ENCODE measurements at places on chromosomes 6 and 20. TPM values are rescaled to one million over a fixed set of nuclear protein-coding genes. Genes with fewer than 3 reads are reported as not detected.

DNA sequence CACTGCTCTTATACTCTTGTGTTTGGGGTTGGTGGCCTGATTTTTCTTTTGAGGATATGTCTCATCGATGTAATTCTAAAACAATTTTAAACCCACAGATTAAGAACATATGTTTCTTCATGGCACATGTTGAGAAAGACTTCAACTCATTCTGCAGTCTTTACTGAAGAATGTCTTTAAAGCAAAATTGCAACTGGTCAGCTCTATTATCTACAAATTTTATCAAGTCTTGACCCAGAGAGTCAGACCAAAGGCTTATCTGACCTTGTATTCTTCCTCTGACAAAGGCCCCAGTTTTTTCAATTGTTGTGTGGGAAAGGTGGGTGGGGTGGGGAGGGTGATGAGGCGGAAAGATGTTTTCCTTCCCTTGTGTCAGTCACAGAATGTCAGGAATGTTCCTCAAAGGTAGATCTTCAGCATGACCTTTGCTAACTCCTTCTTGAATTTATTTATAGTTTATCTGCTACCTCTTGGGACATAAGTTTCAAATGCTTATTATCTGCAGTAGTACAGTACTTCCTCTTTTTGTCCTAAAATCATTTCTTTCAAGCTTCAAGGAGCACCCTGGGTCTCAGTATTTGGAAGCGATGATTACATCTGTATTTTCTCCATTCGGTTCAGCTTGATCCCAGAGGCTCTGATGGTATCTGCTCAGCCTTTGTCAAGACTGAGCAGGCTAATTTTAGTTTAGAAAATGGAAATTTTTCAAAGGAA is 63.2 kb upstream of the TIAM2 start:
- H3K4me1 ChIP-seq = no peaks in the 10 kb centered on the region
- no peak for DNase-seq
- H3K4me3 ChIP-seq = no peak overlapping the region
- H3K36me3 ChIP-seq = no peaks in the 10 kb centered on the region
- no peaks in the 10 kb centered on the region for H3K27me3 ChIP-seq

The ITPA gene
- 32.7 TPM for total RNA-seq

DNA sequence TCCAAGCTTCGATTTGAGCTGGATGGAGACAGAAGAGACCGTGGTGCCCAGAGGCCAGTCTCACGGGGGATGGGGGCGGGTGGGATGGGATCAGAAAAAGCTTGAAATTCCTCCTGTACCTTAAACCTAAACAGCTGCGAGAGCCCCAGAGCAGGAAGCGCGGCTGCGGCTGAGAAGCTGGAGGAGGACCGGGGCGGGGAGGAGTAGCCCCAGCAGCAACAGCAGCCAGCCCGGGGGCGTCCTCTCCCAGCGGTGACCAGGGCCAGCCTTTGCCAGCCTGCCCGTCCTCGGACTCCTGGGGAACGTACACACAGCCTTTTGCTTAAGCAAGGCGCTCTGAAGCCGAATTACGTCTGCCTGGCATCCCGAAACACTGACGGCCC is 17.4 kb upstream of the PRDM13 start:
- H3K27me3 ChIP-seq = peaks cover 74% of the 10 kb centered on the region
- no peak for DNase-seq
- no peaks in the 10 kb centered on the region for H3K36me3 ChIP-seq
- H3K4me3 ChIP-seq = no peak overlapping the region
- H3K4me1 ChIP-seq = peaks cover 25% of the 10 kb centered on the region

The FAM162B gene
- 64.4 TPM for total RNA-seq

GRCh38 chr20:57082357-57082945 is 184.0 kb downstream of the BMP7 start:
- no peak for DNase-seq
- H3K27me3 ChIP-seq = peaks cover 7% of the 10 kb centered on the region
- no peak overlapping the region for H3K4me3 ChIP-seq
- H3K4me1 ChIP-seq = no peaks in the 10 kb centered on the region
- no peak overlapping the region for H3K27ac ChIP-seq
- no peaks in the 10 kb centered on the region for H3K36me3 ChIP-seq

The C20orf204 gene
- total RNA-seq = 1.3 TPM

DNA sequence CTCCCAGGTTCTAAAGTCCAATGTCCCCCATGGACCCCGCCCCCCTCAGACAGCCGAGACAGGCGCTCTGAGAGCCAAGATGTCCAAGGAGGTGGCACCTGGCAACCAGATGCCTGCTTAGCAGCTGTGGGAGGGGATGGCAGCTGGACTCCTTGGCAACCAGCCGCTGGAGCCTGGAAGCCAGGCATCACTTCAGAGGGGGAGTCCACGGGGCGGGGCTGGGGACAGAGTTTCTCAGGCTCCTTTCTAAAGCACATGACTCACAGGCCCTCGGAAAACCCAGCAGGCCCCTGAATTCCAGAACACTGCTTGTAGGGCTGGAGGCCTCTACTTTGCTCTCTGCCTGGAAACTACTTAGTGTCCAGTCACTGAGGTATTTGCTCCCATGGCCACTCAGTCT is 51.5 kb downstream of the PREX1 start:
- no peaks in the 10 kb centered on the region for H3K27me3 ChIP-seq
- no peak for DNase-seq
- H3K4me1 ChIP-seq = no peaks in the 10 kb centered on the region
- no peak overlapping the region for H3K27ac ChIP-seq
- no peaks in the 10 kb centered on the region for H3K36me3 ChIP-seq
- H3K4me3 ChIP-seq = no peak overlapping the region

DNA sequence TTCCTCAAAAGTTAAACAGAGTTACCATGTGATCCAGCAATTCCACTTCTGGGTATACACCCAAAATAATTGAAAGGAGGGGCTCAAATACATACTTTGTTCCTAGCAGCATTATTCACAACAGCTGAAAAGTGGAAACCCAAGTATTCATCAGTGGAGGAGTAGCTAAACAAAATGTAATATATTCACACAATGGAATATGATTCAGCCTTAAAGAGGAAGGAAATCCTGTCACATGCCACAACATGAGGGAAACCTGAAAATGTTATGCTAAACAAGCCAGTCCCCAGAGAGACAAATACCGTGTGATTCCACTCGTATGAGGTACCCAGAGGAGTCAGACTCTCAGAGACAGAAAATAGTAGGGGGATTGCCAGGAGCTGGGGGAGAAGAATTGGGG is 44.5 kb downstream of the PXDC1 start:
- no peak for DNase-seq
- no peak overlapping the region for H3K4me3 ChIP-seq
- H3K27ac ChIP-seq = no peak overlapping the region
- no peaks in the 10 kb centered on the region for H3K27me3 ChIP-seq
- H3K36me3 ChIP-seq = no peaks in the 10 kb centered on the region

DNA sequence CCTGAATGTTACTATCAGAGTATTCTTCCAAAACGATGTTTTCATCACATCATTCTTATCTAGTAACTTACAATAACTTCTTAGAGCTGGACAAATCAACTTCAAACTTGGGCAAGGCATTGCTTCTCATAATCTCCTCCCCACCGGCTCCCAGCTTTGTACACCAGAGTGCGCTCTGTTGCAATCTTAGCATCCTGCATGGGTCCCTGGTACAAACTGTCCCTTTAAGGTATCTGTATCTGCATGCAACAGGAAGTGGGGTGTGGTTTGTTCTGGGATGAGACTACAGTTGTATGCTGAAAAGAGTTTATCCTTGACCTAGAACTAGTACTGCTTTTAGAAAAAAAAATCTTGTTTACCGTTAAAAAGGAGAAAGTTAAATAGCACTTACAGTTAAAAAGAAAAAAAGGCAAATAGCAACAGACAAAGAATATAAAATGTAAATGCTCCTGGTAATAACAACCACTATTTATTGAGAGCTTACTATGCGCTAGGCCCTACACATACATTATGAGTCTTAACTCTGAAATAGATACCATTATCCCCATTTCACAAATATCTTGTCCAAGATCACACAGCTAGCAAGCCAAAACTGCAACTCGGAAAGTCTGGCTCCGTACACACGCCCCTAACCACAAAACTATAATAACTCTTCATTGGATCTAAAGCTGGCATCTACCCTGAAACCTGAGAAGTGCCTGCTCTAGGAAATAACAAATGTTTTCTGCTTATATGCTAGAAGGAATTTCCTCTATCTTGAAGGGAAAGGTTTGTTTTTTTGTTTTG is 9.8 kb upstream of the HECA start:
- no peaks in the 10 kb centered on the region for H3K4me1 ChIP-seq
- no peaks in the 10 kb centered on the region for H3K27me3 ChIP-seq
- DNase-seq = peak; percentile 42
- H3K4me3 ChIP-seq = no peak overlapping the region

DNA sequence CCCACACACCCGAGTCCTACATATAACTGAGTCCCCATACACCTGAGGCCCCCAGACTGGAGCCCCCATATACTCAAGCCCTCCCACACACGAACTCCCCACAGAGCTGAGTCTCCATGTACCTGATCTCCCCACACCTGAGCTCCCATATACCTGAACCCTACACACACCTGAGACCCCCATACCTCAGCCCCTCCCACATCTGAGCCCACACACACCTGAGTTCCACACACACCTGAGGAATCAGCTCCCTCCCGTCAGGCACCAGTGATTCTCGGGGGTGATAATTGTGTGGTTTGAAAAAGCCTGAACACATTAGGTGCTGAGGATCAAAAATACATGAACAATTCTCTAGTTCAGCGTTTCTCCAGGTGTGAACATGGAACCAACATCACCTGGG is 15.4 kb downstream of the PFDN4 start:
- H3K4me3 ChIP-seq = no peak overlapping the region
- no peak for DNase-seq
- no peaks in the 10 kb centered on the region for H3K27me3 ChIP-seq
- H3K4me1 ChIP-seq = peaks cover 3% of the 10 kb centered on the region
- no peak overlapping the region for H3K27ac ChIP-seq

- no peak overlapping the region for H3K4me3 ChIP-seq
Measured at GRCh38 chr6:108873971-108874370, 25.7 kb downstream of the ARMC2 start.

- peaks cover 14% of the 10 kb centered on the region for H3K36me3 ChIP-seq
- peak overlapping the region; percentile 43 for H3K27ac ChIP-seq
- no peak overlapping the region for H3K4me3 ChIP-seq
- no peak for DNase-seq
Measured at GRCh38 chr20:5171790-5172164, 45.0 kb downstream of the CDS2 start.

- no peaks in the 10 kb centered on the region for H3K27me3 ChIP-seq
- no peaks in the 10 kb centered on the region for H3K4me1 ChIP-seq
- DNase-seq = no peak
- H3K4me3 ChIP-seq = no peak overlapping the region
- H3K27ac ChIP-seq = no peak overlapping the region
- peaks cover 66% of the 10 kb centered on the region for H3K36me3 ChIP-seq
Measured at GRCh38 chr6:167925026-167925425, 72.4 kb upstream of the KIF25 start.

The TRIM40 gene
- not detected for total RNA-seq

DNA sequence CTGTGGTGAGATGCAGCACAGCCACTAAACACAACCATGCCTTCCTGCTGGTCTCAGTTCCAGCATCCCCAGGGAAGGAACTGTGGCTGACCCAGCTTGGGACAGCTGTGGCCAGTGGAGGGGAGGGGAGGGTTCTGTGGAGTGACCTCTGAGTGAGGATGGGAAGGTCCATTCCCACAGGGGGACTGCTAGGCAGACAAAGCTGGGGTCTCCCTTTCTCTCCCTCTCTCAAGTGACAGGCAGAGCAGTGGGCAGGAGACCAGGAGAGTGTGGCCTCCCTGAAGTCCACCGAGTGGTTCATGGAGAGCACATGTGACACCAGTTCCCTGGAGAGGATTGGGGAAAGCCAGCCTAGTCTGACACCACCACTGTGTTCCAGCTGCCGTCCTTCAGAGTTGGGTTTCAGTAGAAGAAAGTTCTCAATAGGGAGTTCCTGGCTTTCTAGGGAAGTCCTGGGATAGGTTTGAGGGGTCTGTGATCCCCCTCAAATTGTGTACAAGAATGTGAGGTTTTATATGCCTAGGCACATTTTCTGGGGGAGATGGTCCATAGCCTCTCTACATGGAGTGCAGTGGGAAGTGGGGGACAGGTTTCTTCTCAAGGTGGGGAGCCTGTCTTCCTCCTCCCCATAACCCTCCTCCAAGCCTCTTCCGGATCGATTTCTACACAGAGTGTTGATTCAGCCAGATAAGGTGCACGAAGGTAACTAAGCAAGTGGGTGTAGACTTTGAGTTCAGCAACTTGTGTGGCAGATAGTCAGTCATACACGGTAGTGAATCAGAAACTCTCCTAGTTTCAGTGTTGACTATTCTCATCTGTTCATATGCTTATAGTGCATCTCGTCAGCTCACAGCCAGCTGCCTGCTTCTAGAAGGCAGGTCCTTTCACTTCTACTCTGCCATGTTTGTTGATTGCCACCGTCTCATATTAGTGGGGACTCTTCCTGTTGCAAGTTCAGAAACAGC is 18.9 kb downstream of the MANBAL start:
- H3K4me1 ChIP-seq = peaks cover 14% of the 10 kb centered on the region
- no peaks in the 10 kb centered on the region for H3K27me3 ChIP-seq
- DNase-seq = no peak
- H3K27ac ChIP-seq = no peak overlapping the region

The OR2H1 gene
- not detected for total RNA-seq

The ARMH2 gene
- 3.2 TPM for total RNA-seq

- H3K27ac ChIP-seq = no peak overlapping the region
- no peaks in the 10 kb centered on the region for H3K4me1 ChIP-seq
- no peaks in the 10 kb centered on the region for H3K27me3 ChIP-seq
- H3K4me3 ChIP-seq = no peak overlapping the region
- no peaks in the 10 kb centered on the region for H3K36me3 ChIP-seq
Measured at GRCh38 chr6:90703336-90703735, 116.5 kb upstream of the MAP3K7 start.

GRCh38 chr20:32205110-32205842 is 2.3 kb downstream of the PLAGL2 start:
- no peak for DNase-seq
- H3K27me3 ChIP-seq = no peaks in the 10 kb centered on the region
- peak overlapping the region; percentile 72 for H3K27ac ChIP-seq
- H3K4me3 ChIP-seq = no peak overlapping the region

GRCh38 chr6:36563928-36564284 is 16.6 kb upstream of the STK38 start:
- DNase-seq = no peak
- H3K36me3 ChIP-seq = no peaks in the 10 kb centered on the region
- H3K4me1 ChIP-seq = no peaks in the 10 kb centered on the region
- H3K27ac ChIP-seq = no peak overlapping the region
- no peak overlapping the region for H3K4me3 ChIP-seq

DNA sequence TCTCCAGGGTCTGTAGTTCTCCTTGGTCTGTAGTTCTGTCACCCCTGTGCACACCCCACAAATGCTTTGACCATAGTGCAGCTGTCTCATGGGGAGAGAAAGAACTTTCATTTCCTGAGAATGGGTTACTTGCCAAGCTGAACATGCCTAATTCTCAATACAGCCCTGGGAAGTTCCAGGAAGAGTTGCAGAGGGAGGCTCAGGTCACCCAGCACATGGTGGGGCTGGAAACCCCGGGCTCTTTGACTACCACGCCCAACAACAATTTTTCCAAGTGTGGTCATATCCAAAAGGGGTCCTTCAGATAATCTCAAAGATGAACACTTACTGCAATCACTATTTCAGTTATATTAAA is 2.2 kb upstream of the PTPRA start:
- H3K36me3 ChIP-seq = peaks cover 5% of the 10 kb centered on the region
- H3K4me3 ChIP-seq = no peak overlapping the region
- H3K4me1 ChIP-seq = peaks cover 10% of the 10 kb centered on the region
- DNase-seq = no peak
- H3K27me3 ChIP-seq = peaks cover 24% of the 10 kb centered on the region

The LZTS3 gene
- total RNA-seq = 13.9 TPM

Data from lung (tissue), 17 donors.